ENCODE measurements at places on chromosomes 4 and X.

DNA sequence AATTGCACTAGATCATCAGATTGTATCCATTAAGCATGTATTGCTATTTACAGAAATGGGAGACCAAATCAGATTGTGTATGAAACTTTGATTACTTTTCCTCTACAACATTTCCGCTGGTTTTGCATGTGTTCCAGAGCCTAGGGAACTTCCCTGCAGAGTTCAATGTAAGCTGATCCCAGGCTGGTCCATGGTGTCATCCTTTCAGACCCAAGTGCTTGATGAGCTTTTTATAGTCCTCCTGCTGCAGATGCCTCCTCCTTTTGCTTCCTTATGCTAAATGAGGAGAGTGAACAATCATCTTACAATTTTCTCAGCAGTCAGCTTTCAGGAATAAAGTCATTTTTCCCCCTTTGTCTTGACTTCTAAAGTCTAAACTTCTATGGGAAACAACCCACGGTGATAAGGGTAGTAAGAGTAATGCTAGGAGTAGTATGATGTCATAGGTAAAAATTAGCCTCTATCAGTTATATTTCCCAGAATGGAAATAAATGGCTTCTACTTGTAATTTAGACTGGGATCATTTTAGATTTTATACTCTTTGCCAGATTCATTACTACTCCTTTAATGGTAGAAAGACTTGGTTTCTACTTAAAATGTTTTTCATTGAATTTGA, 55.1 kb upstream of the SLC4A4 start:
- no peak for DNase-seq

DNA sequence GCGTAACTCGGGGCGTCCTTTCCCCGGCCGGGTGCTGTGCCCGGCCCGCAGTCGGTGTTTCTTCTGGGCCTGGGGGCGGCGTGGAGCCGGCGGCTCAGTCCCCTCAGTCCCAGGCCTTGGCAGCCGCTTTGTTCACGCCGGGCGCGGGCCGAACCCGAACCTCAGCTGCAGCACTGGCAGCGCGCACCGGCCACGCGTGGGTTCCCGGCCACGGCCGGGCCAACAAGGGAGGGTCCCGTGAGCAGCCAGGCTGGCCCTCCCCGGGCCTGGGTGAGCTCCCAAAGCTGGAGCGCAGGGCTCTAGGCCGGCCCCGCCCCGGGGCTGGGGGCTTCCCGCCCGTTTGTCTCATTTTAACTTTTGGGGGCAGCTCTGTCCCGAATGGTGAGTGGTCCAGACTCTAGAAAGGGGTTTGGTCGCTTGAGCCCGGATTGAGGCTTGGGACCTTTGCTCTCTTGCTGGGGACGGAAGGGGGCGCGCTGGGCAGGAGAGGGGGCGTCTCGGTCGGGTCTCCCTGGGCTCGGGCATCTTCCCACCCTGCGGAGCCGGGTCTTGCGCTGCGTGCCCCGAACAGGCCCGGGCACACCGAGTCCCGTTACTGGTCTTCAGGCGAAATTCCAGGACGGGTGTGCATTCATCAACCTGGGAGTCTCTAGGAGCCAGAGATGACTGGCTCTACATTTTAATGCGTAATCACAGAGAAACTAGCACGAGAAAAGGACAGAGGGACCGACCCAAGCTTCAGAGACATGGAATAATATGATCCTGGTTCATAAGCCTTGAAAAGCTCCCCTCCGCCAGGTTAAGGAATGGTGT, 177.1 kb downstream of the CBR4 start:
- peak; percentile 21 for DNase-seq

DNA sequence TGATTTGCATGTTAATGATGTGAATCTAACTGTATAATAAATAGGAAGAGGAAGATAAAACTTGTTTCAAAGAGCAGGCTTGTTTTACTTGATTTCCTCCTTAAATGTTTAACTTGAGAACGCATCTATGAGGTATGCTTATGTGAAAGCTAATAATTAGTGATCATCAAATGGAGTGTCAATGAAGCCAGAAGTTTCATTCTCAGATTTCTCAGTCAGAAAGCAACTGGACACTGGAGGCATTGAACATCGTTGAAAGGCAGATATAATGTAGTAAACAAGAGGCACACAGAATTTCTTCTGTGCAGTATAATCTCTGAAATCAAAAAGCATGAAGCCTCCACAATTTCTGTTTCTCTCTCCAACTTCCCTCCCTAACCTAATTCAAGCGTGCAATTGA, 672.9 kb downstream of the ADGRL3 start:
- no peak for DNase-seq

DNA sequence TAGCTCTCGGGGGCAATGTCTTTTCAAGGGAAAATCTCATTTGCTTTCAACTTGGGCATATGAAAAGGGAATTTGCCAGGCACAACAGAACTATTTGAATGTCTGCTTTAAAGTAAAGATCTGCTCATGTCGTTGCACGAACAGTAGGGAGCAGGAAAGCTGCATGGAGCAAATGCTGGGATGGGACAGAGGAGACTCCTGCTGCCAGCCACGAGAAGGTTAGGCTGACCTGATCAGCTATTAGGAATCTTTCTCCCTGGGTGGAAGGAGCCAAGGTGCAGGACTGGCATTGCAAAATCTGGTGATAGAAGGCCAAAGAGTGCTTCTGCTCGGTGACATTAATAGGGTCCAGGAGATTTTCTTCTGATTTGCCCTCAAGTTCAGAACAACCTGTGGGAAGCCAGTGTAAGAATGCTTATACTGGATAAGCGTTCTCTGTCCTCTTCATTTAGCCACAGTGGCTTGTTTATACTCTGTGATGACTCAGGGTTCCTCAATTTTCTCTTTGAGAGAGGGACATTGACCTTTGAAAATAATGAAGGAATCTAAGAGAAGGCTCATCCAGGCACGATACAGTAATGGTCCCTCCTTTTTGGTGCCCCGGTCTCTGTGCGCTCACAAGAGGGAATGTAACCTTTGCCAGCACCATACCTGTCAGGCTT, 22.9 kb downstream of the FHL1 start:
- no peak for DNase-seq

DNA sequence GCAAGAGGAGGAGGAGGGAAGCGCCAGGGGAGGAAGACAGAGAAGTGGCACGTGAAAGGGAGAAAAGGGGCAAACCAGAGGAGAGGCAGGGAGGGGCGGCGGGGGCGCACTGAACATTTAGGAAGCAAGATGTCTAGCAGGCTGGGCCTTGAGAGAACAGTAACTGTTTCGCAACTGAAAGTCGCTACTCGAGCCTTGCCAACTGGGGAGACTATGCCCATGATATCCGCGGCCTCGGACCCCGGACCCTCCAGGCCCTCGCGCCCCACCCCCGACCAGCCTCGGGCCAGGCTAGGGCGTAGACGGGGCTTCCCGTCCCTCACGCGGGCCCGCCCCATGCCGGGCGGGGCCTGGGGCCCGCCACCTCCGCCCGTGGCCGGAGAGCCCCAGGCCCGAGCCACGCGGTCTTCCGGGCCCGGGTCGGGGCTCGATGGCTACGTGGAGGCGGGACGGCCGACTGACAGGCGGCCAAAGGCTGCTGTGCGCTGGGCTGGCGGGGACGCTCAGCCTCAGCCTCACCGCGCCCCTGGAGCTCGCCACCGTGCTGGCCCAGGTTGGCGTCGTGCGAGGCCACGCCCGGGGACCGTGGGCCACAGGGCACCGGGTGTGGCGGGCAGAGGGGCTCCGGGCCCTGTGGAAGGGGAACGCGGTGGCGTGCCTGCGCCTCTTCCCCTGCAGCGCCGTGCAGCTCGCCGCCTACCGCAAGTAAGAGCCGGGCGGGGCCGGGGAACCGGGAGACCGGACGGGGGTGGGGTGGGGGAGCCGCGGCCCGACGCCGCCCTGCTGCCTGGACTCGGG, at the start of gene SLC25A43:
TSS of gene SLC25A43 (plus strand) at position 363 of the 798 bp plus-strand sequence. CDS start at position 431, 68 bp downstream.
- peak; percentile 20 for DNase-seq

DNA sequence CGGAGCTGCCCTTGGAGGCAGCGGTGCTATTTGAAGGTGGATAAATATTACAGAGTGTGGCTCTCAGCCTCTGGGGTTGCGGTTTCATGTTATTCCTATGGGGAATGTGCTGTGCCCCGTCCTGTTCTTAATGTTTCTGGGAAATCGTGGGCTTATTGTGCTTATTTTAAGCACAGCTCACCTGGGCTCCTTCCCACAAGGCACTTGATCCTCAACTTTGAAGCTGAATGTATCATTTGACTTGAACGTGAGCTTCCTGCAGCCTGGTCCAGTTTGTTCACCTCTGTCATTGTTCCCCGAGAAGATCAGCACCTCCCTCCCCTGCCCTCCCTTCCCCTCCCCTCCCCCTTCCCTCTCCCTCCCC, 3.9 kb downstream of the SORCS2 start:
- no peak for DNase-seq

GRCh38 chr4:6480534-6481088, 8.2 kb upstream of the PPP2R2C start:
- no peak for DNase-seq

- DNase-seq, result peak; percentile 37
These were observed 9.0 kb downstream of the TSC22D3 start for GRCh38 chrX:107766470-107767150.

GRCh38 chrX:133660281-133660680, 245.0 kb upstream of the GPC4 start:
- DNase-seq, result no peak

GRCh38 chr4:57554556-57555092, 444.4 kb upstream of the IGFBP7 start:
- no peak for DNase-seq

- DNase-seq, result no peak
These were observed 13.1 kb downstream of the RBM10 start for GRCh38 chrX:47158131-47158530.

DNA sequence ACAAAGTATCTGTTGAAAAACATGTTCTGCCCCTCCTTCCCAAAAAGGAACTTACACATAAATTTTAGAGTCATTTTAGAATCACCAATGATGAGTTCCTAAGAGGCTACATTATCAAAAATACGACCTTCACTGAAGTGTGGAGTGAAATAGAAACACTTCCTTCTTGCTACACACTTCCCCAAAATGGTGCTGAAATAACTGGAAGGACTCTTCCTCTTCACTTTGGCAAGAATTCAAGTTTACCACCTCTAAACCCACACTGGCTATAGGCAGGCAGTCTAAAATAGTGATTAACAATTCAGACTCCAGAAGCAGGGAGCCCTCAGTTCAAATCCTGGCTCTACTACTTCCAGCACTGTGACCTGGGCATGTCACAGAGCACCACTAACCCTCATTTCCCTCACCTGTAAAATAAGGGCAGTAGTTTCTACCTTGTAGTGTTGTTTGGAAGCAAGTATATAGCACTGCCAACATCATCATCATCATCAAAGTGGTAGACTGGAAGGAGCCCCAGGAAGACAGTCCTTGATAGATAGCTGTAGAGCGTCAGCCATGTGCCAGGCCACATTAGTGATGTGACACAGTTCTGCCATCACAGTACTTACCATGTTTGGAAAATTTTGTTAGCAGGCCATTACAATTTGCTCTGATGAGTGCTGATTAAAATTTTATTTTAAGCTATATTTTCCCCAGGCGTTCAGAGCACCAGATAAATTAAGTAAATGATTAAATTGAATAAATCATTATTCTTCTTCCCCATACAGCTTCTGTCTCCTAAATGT, 103.3 kb downstream of the PARM1 start:
- DNase-seq, result no peak

DNA sequence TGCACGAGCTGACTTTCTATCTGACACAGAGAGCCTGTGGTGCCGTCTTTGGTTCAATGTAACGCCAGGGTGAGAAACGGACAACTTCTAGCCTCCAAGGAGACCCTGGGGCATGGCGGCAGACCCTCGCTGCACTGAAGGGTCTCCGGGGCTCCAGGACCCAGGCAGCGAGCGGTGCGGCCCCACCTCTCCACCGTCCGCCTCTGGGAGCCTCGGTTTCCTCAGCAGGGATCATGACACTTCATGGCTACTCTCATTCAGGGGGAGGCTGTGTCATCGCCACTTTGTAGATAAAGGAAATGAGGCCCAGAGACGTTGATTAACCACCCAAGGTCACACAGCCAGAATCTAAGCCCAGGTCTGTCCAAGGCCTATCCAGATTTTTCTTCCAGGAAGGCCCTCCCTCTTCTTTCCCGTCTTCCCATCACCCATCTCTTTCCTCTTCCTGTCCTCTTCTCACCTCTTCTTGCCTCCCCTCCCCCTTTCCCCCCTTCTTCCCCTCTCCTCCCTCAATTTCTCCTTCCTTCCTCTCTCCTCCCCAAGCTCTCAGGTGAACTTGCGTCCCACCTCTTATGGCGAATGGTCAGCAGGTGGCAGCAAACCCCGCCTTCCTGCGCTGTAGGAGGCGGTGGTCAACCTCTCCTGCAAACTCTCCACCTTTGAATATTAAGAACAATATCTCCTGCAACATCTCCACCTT, 69.3 kb upstream of the HMX1 start:
- DNase-seq, result peak; percentile 15

- no peak for DNase-seq
These were observed 19.5 kb upstream of the CRLF2 start for GRCh38 chrX:1231850-1232465.

DNA sequence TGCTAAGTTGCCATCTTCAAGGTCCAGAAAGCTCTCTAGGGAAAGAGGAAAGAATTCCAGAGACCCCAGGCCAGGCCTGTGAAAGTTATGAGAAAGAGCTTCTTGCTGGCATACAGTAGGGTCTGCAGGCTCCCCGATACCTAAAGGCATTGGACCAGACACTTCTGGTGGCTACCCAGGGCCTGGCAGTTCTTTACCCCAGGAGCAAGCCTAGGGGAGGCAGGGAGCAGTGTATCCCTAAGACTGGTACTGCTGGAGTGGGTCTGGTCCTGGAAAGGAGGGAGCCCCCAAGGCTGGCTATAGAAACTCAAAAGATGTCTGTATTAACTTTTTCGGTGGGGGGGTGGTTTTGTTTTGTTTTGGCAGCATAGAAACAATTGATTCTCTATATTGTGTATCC, 19.8 kb upstream of the FAM193A start:
- no peak for DNase-seq

DNA sequence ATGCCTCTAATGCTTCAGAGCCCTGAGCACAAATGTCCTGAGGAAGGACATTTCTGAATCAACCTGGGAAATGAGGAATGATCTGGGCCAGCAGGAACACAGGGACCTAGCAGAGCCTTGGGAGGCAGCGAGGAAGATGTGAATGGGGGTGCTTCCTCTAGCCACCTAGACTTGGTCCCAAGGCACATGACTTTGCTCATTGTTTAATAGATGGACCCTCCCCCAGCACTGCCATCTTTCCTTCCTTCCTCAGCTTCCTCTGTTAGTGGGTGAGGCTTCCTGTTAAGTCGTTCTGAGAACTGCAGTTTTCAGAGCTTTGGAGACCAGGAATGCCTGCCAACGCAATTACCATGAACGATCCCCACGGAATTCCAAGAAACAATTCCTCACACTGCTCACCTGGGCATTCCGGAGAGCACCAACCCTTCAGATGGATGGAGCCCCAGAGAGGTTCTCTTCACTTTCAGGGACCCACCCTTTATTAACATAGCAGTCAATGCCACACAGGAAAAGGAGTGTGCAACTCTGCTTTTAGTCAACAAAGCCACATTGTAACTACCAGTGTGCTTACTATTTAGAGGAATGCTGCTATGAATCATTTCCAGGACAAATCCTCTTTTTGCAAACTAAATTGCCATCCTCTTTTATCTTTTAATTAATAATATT, 48.5 kb upstream of the STIM2 start:
- no peak for DNase-seq

All from ACHN (cell line).